ENCODE measurements at places on chromosomes 7 and 10.

GRCh38 chr10:35495521-35496119 lies 109.5 kb upstream of the GJD4 start:
- DNase-seq, result no peak

- DNase-seq, result no peak
Observed at GRCh38 chr10:112587729-112588128, 140.7 kb downstream of the VTI1A start.

- DNase-seq, result no peak
Observed at GRCh38 chr10:28631896-28632583, 45.3 kb upstream of the BAMBI start.

DNA sequence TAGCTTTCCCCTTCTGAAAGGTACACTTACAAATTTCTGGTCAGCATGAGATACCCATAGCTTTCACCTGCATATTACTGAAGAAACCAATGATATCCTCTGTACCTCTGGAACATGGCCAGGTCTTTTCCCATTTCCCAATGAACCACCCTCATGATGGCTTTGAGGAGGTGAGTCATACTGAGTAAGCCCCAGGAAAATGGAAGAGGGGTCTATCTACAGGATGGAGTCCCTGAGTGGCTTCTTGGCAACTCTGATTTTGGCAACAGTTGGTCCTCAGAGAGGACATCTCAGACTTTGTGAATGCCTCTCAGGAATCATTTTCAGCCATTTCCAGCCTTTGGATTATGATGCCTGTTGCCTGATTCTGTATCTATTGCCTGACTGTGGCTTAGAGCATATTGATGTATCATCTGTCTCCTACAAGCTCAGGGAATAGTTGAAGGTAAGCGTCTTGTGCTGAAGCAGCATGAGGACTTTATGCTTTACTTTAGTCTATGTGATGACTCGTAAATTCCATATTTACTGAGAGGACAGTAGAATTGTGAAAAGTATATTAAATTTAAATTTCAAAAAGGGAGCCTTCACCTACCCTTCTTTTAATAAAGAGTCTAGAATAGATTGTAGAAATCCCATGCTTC lies 84.7 kb upstream of the DKK1 start:
- DNase-seq, result peak; percentile 49

- no peak for DNase-seq
Observed at GRCh38 chr10:7857262-7857661, 39.0 kb downstream of the TAF3 start.

DNA sequence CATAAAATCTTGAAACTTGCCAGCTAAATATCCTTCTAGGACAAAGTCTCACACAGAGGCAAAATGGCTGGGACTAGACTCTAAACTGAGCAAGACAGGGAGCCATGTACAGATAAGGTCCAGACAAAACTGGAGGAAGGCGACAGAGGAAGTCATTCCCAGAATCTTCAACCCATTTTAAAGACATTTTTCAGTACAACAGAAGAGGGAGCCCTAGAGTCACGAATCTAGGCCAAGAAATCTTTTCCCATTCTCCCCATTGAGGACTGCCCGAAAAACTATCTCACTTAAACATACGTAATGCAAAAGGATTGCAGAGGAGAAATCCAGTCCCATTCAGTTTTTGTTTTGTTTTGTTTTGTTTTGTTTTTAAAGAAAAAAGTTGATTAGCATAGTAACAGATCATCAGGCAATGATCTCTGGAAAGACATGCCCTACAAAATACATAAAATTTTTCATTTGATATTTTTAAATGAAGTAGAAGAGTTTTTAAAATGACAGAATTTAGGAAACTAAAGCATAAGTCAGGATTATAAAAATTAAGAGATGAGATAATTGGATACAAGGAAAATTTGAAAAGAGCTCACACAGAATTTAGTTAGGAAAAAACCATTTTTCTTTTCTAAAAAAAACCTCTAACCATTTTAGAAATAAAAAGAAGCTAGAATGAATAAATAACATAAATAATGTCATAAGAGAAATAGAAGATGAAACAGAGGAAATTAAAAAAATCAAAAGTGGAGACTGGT lies 16.9 kb upstream of the PRF1 start:
- no peak for DNase-seq

- DNase-seq, result no peak
Observed at GRCh38 chr10:118343115-118343514, 991 bp upstream of the FAM204A start.

GRCh38 chr10:116104210-116104932 lies 168.6 kb downstream of the GFRA1 start:
- DNase-seq, result no peak

DNA sequence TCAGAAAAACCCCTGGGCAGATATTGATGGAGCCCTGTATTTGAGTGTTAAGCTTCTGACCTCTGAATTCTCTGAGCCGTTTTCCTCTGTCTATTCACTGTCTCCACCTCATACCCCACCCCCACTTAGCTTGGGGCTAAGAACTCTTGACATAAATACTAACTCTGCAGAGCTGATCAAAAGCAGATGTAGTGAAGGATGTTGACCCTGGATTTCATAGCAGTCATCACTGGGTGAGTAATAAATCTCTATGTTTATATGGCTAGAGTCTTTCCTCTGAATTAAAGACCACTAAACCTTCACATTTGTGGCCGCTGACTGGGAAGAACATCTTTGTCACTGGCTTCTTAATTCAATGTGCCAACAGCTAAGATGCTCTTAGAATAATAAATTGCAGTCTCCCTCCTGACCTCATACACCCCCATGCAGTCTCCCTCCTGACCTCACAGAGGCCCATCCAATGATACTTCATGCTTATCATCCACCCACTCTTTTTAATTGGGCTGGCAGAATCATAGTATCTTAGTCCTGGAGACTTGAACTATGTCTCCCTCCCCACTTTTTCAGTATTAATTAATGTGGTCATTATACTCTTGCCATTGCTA lies 78.0 kb upstream of the MACROH2A2 start:
- peak; percentile 12 for DNase-seq

- no peak for DNase-seq
Observed at GRCh38 chr10:44267007-44267406, 117.9 kb downstream of the CXCL12 start.

DNA sequence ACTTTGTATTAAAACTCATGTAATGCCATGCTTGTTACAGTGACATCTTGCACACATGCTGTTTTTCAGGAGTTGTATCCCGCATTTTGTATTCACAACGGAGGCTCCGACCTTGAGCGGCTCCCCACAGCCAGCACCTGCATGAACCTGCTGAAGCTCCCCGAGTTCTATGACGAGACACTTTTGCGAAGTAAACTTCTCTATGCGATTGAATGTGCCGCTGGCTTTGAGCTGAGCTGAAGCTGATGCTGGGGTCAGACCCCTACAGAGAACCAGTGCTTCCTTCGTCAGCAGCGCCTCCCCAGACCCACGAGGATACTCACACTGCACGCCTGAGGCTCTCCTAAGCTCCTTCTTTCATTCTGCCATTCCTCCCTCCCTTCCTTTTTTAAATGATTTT lies 69.3 kb upstream of the DNAJB6 start:
- no peak for DNase-seq

- no peak for DNase-seq
Observed at GRCh38 chr7:148537435-148537834, 53.1 kb upstream of the C7orf33 start.

DNA sequence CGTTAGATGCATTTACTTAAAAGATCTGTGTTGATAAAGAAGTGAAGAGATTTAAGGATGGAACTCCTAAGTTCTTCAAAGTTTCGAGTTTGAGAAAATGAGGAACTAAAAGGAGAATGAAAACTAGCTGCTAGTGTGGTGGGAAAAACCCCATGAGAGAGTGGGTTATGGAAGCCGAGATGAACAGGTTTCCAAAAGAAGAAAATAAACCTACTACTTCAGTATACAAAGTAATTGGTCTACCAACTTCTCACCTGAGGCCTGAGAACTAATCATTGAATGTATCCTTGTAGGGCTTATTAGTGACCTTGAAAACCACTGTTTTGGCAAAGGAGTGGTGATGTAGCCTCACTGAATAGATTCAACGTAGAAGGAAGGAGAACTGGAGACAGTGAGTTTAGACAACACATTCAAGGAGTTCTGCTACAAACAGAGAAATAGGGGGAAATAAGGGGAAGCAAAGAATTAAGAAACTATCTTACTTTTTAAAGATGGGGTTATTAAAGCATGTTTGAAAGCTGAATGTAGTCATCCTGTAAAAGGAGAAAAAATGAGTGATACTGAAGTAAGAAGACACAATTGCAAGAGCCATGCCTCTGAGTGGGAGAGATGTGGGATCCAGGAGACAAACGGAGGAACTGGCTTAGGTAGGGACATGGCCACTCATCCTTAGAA lies 50.8 kb downstream of the CH25H start:
- no peak for DNase-seq

- DNase-seq, result no peak
Observed at GRCh38 chr10:129881641-129882040, 82.4 kb downstream of the EBF3 start.

DNA sequence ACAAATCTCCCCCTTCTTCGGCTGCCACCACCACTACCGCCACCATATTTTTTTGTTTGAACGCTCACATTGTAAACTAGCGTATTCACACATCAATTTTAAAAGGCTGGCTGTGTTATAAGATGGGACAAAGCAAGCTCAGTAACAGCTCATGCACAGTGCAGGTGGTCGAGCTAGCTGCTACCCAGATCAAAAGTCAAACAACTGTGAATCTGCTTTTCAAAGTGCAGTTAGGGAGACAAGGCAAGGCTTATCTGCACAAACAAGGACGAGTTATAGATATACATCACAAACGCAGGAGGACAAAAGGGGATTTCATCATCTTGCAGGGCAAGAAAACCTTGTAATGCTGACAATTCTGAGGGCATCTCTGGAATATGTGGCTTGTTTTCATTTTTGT lies 231.6 kb downstream of the VTI1A start:
- DNase-seq, result no peak

DNA sequence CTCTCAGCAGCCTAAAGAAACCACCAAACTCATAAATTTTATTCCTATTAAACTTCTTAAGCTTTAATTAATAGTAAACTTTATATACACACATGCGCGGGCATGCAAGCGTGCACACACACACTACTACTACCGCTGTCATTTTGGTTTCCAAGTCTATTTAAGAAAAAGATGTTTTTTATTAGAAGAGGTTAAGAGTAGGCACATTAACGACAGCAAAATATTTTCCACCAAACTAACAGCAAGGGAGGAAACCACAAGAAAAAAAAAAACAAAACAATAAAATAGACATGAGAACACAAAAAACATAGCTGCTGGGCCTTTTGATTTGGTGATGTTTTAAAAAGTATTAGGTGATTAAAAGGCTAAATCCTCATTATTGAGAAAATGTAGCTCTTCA lies 28.6 kb downstream of the RTKN2 start:
- DNase-seq, result no peak

DNA sequence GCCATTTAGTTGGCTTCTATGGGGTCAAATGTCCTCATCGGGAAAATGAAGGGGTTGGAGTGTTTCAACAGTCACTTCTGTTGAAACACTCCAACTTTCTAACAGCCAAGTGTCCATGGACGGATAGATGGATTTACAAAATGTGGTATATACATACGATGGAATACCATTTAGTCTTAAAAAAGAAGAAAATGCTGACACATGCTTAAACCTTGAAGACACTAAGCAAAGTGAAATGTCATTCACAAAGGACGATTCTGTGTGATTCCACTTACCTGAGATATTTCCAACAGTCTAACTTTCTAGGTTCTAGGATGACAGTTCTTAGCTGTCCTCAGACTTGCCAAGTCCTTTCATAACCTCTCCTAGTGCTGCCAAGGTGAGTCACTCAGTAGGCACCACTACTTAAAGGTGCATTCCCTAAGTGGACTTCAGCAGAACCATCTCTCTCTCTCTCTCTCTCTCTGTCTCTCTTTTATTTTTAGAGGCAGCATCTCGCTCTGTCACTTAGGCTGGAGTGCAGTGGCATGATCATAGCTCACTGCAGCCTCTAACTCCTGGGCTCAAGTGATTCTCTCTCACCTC lies 69.0 kb downstream of the DENND2A start:
- no peak for DNase-seq
